ENCODE measurements at places on chromosomes 13 and 19.
A peak's percentile ranks its signal among the peaks of the same experiment; 100 is the strongest.

DNA sequence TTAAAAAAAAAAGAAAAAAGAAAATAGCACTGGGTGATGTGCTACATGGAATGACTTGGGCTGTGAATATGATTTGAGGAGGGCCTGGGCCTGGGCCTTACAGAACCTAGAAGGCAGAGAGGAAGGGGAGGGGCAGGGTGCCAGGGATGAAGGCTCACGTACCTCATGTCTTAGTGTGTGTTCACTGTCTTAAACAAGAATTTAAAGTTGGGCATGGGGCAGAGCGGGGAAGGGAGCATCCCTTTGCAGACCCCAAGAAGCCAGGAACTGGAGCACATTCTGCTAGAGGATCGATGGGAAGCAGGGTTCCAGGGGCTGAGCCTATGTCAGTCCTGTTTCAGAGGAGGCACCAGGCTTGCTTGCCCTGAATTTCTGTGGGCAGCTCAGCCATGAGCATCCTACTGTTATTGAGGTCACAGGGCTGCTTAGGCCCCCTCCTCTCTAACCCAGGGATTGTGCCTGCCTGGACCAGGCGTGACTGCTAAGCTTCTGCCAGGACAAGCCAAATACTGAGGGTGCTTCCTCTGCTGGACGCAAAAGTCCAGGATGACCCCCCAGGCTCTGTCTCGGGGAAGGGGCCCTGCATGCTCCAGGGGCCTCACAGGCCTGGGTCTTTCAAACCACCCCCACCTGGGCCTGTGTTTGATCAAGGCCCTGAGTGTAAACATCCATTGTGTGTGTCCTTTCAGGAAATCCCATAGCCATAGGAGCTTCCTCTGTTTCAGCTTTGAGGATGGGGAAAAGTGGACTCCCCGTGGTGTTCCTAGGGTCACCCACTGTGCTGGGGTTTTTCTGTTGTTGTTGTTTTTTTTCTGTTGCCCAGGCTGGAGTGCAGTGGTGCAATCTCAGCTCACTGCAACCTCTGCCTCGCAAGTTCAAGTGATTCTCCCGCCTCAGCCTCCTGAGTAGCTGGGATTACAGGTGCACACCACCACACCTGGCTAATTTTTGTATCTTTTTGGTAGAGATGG lies 4.8 kb downstream of the LSR start:
- DNase-seq: no peak

GRCh38 chr19:34963573-34964406 lies at the start of gene ZNF792:
TSS of gene ZNF792 (minus strand) at chr19:34964229. CDS start at chr19:34963662, 567 bp downstream.
- DNase-seq: peak; percentile 84

- no peak for DNase-seq
Observed at GRCh38 chr19:1015782-1016646, 4.9 kb downstream of the TMEM259 start.

DNA sequence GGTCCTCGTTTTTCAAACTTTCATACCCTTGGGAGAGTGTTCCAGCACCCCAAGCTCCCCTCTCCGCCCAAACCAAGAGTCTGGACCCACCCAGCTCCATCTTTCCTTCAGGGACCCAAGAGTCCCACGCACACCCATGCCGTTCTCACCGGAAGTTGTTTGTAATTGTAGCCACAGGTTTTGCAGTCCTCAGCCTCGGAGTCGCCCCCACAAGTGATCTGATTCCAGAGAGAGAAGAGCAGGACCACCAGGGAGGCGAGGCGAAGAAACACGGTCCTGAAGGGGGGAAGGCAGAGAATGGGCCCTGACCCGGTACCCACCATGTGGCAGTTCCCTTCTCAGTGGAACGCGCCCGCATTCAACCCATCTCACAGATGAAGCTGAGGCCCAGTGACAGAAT lies 3.4 kb upstream of the LENG1 start:
- no peak for DNase-seq

DNA sequence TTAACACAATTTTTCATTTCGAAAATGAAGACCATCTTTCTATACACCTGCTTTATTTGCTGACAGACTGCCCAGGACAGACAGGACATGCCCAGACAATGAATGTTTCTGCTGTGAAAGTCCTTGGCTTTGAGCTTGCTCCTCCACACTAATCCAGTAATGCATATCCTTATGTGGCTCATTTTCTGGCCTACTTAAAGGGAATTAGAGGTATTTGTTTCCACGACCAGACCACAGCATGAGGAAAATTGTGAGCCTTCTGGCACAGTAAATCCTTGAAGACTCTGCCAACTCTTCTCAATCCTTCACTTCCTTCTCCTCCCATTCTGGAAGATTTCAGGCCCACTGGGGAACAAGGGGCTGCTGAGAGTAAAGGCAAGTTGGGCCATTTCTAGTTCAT lies 25.7 kb downstream of the CCDC70 start:
- DNase-seq: no peak

DNA sequence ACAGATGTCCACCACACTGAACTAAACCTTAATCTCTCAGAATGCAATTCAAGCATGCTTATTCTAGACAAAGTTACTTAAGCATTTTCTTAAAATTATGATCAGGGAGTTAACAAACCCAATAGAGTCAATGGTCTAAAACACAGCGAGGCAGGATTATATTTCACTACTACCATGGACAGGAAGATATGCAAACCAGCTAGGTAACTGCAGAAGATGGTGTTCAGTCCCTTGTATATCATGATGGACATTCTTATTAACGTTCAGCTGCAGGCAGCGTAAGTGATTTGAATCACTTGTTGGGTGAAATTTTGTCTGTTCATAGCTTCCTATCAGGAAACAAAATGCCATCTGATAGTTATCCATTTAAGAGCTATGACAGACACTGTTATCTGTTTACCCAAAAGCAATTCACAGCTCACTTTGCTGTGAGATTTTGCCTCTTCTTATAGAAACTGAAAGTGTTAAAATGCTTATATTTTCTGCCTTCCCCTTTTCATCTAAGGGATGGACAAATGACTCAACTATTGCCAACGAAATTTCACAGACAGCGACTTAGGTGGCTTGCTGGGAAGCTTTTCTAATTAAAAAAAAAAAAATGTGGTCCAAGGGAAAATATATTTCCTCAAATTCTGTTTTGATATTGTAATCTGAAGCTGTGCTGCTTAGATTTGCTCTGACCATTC lies 591.9 kb downstream of the DACH1 start:
- peak; percentile 31 for DNase-seq

DNA sequence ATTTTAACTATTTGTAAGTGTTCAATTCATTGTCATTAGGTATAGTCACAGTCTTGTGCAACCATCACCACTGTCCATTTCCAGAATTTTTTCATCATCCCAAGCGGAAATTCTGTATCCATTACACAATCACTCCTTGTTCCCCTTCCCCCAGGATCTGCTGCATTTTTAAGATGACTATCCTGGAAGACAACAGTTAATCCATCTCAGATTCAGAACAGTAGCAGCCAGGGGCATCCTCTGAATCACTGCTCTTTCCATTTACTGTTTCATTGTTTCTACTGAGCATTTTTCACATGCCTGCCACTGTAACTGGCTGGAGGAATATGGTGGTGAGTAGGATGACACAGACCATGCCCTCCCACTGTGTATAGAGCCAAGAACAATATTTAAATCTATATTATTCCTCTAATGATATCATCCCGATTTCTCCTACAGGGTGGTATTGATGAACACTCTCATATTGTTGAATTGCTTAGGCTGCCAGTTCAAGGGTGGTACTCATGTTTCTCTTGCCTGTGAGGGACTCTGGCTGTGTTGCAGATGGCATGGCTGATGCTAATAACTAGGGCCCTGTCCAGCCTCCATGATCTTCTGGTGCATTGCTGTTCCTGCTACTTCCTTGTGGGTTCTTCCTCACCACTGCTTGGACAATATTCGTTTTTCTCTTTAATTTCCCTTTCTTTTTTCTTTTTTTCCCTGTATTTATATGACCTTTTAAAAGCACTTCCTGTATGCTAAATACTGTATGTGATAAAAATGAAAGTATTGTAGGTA lies 59.0 kb downstream of the WDFY2 start:
- DNase-seq: no peak

DNA sequence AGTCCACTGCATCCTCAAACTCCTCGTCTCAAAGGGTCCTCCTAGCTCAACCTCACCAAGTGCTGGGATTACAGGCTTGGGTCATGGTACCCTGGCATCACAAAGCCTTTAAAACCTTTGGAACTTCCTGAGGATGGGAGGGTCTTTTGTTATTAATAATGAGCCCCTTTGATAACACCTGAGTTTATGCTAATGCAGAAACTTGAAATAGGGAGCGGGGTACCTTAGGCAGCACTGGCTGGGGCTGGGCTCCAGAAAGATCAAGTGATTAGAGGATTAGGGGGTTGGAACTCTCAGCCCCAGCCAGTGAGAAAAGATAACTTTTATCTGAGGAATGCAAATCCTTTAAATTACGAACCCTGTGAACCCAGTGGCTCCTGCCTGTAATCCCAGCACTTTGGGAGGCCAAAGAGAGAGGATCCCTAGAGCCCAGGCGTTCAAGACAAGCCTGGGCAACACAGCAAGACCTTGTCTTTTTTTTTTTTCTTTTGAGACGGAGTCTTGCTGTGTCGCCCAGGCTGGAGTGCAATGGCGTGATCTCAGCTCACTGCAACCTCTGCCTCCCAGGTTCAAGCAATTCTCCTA lies 9.3 kb upstream of the PSPC1 start:
- no peak for DNase-seq

DNA sequence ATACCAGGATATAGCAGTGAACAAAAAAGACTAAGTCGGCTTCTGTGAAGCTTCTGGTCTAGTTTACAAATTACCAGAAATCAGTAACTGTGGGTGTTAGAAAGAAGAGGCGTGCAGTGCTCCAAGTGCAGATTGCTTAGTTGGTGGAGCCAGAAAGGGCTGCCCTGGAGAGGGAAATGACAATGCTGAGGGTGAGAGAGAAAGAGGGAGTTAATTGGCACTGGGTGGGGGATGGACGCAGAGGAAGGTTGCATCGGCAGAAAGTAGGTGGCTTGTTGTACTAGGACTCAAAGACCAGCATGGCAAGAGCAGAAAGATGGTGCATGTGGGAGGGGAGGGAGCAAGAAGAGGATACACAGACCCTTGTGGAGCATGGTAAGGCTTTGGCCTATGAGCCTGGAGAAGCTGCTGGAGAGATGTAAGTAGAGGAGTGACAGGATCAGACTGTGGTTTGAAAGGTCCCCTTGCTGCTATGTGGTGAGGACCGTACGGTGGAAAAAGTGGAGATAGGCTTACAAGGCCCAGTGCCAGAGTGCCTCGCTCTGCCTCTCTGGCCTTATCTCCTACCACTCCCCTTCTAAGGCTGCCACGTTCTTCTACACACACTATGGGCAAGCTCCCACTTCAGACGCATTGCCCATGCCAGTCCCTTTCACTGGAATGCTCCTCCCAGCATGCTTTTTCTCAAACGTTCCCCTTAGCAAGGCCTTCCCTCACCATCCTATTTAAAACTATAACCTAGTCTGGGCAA lies 13.5 kb downstream of the SMG9 start:
- no peak for DNase-seq

DNA sequence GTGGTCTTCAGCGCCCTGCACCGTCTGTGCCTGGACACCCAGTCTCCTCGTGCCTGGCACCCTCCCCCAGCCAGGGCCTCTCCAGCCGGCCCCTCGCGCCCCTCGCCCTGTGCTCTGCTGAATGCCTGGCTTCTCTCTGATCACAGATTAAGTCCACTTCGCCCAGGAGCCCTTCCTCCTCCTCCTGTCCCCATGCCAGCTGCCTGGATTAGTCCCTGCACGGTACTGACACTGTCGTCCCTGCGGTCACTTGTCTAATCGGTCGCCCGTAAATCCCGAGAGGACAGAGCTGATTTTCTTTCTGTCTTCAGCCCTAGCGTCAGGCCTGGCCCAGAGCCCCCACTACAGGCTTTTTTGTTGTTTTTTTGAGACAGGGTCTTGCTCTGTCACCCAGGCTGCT lies 6.6 kb downstream of the THOP1 start:
- no peak for DNase-seq

DNA sequence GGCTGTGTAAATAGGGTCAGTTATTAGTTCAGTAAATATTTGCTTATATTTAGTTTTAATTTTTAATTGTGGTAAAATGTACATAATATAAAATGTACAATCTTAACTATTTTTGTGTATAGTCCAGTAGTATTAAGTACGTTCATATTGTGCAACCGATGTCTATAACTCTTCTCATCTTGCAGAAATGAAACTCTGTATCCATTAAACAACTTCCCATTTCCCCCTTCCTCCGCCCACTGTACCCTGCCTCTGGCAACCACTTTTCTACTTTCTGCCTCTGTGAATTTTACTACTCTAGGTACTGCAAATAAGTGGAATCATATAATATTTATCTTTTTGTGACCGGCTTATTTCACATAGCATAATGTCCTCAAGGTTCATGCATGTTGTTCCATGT lies 24.4 kb downstream of the UBAC2 start:
- no peak for DNase-seq

- peak; percentile 91 for DNase-seq
Observed at GRCh38 chr19:1315470-1316166, 29.9 kb downstream of the EFNA2 start.

DNA sequence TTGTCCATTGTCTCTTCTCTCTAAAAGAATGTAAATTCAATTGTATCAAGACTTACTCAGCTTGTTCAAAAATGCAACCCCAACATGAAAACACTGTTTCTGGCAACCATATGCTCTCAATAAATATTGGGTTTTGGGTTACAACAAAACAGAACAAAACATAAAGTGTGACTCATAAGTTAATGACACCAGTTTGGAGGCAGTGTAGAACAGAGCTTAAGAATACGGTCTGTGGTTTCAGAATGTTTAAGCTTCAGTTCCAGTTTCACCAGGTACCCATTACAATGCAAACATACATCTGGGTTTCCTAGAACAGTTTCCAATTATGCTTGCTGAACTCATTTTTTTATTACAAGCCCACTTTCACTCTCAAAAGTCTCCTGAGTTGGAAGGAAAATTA lies 285.8 kb upstream of the PCDH9 start:
- no peak for DNase-seq

DNA sequence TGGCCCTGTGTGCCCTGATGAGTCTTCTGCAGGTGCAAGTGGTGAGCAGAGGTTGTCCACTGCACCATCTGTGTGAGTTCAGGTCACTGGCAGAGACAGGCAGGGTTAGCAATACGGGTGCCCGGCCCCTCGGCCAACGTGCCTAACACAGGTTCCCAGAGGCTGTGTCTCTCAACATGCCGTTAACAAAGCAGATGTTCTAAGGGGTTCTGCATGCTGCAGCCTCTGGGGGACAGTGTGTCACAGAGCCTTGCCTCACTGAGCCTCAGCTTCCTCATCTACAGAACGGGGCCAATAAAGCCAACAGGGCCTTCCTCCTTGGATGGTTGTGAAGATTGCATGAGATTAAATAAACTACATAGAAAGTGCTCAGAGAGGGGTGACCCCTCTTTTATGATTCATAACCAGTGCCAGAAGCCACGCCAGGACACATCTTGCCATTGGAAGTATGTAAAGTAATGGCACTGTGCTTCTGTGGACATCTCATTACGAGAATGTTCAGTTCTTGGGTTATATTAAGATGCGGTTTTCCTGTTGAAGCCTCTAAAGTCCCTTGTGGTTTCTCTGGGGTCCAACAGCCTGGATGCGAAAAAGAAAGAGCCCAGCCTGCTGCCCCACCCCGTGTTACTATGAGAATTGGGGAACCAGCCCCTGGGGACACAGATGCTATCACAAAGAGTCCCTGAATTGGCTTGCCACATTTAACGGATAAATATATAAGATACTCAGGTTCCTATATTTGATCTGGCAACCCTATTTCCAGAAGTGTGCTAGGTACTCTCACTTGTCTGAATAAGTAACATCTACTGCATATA lies 11.2 kb upstream of the ARHGEF18 start:
- peak; percentile 62 for DNase-seq

- DNase-seq: no peak
Observed at GRCh38 chr13:53499576-53500133, 471.0 kb downstream of the OLFM4 start.

Measured in GM13977 (cell line).